ENCODE measurements at places on chromosomes 5 and 9.

GRCh38 chr9:85185486-85186217 is 516.1 kb downstream of the NTRK2 start:
- DNase-seq = no peak

GRCh38 chr5:54086191-54086590 is 224.2 kb downstream of the ARL15 start:
- DNase-seq = no peak

DNA sequence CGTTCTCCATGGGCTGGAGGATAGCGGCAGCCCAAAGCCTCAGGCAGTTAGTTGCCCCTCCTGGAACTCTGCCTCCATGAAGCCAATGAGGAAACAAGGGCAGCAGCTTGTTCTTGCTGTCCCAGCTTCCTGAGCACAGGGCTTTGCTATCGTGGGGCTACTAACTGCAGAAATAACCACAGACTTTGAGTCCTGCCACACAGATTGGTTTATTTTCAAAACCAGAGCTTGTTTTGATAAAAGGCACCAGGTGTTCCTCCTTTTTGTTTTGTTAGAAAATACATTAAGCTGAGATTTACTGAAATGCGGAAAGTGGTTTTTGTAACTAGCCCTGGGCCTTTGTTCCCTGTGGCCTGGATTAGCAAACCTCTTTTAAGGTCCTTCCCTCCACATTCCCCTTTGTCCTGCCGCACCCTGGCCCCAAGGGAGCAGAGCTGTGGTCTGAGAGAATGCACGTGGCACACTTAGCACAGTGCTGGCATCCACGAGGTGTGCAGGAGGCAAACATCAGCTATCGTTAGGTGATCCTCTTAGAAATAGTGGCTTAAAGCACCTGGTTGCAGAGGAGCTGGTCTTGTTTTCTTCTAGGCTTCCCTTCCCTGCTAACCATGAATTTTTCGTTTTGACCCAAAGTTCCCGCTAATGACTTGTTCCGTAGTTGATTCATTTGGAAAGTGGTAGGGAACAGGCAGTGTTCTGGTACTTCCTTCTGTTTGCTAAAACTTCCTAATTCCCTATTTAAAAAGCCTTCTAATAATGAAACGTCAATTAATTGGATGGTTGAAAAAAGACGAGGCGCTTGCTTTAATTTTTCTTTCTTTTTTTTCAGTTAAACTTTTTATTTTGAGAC is 21.5 kb downstream of the MVB12B start:
- DNase-seq = no peak

DNA sequence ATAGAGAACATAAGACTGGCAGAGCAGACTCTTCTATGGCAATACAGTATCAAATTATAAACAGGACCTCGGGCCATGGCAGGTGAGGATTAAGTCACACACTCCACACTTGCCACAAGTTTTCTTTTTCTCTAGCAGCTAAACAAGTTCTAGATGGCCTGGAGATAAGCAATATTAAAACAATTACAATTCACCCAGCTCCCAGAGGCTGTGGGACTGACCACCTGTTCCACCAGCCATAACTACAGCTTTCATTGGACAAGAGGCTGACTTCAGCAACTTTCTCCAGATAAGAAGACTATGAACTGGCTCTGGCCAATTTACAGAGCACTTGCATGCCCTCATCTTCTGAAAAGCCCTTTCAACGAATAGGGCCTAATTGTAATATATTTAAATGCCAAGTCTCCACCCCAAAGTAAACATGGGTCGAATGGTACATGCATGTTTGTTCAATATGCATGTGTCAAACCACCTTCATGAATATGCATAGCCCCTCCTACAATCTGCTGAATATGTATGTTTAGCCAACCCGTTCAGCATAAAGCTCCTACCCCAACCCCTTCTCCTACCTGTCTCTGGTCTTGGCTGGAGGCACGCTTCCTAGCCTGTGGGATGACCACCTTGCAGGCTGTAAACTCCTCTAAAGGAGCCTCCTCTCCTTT is 6.1 kb upstream of the CFAP157 start:
- no peak for DNase-seq

DNA sequence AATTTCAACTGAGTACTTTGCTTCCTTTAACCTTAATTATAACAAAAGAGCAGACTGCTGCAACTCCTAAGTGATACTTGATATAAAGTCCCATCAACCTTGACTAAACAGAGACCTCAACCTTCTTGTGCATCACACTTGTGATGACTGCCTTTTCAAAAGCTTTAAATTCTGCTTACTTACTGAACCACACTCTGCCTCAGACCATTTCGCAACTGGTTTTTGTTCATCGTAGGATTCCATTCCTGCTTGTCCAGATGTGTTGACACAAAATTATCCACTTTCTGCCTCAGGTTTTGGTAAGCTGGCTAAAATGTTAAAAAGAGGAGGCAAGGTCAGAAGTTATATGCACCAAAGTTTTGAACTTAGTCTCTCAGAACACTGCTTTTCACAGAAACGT is 3.5 kb downstream of the BOD1 start:
- no peak for DNase-seq

DNA sequence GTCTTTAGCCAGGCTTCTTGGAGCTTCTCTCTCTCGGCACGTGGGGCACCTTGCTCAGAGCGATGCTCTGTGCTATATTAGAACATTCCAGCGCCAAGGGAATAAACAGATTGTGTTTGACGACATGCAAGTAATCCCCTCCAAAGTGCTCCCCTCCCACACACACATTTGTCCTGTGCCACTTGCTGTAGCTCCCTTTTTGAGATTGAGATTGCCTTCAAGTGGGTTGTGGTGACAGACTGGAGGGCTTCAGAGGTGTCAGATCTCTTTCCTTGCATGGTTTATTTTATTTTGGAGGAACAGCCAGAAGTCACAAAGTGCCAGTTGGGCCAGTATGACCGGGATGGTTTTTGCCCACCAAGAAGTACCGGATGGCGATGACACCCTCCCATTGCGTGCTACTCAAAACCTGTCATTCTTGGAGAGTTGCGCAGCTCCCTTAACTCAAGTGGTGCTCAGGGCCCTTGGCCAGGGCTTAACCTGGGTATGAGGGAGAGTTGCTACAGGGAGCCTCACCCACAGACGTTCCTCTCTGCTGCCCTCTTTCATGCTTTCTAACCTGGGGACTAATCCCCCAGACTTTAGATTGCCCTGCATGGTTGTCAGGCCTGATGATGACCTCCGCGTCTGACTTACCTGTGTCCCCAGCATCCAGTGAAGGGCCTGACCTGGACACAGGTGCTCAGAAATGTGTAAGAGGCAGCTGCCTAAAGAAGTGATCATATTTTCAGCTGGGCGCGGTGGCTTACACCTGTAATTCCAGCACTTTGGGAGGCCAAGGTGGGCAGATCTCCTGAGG is 18.8 kb upstream of the RPL26L1 start:
- no peak for DNase-seq

- DNase-seq = no peak
Measured at GRCh38 chr5:122420537-122421236, 108.7 kb downstream of the SNCAIP start.

- no peak for DNase-seq
Measured at GRCh38 chr5:97377582-97377981, 194.5 kb upstream of the RIOK2 start.

- DNase-seq = no peak
Measured at GRCh38 chr9:124780060-124780756, 3.3 kb downstream of the OLFML2A start.

GRCh38 chr9:125747765-125748445 is 732 bp downstream of the PBX3 start:
- no peak for DNase-seq

DNA sequence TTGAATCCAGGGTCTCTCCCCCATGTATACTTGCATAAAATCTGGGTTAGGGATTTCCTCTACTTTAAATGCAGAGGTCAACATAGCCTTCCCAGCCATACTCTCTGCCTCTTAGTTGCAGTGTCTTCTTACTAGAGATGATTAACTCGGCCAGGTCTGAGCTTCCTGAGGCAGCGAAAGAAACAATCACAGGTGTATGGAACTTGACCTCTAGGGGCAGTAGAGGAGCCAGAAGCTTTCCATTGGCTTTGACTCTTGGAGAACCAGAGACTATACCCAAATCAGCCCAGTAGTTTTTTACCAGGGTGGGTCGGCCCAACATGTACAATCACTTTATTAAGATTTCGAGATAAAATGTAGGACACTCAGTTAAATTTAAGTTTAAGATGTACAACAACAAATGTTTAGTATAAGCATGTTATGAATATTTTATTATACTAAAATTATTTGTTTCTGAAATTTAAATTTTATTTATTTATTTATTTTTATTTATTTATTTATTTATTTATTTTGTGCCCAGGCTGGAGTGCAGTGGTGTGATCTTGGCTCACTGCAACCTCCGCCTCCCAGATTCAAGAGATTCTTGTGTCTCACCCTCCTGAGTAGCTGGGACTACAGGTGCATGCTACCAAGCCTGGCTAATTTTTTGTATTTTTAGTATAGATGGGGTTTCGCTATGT is 48.0 kb upstream of the DMRT3 start:
- DNase-seq = no peak

GRCh38 chr5:142819292-142819691 is 49.1 kb downstream of the ARHGAP26 start:
- no peak for DNase-seq

DNA sequence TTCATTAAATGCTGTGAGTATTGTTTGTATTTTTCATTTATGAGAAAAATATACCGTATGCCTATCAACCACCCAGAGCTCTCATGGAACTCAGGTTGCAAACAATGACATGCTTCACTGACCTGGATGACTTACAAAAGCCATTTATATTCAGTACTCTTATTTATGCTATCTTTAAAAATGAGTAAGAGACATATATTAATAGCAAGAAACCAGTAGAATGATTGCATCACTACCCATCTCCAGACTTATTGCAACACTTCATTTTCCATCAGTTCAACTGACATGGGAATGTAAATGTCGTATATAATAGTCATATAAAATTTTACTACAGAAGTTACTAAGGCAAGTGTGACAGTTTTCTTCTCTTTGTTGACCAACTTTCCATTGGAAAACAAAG is 69.1 kb downstream of the OTP start:
- no peak for DNase-seq

GRCh38 chr9:33291031-33291397 is 698 bp downstream of the NFX1 start:
- no peak for DNase-seq

GRCh38 chr9:127102788-127103187 is 19.6 kb downstream of the ANGPTL2 start:
- no peak for DNase-seq

GRCh38 chr9:1267141-1267570 is 217.0 kb downstream of the DMRT2 start:
- no peak for DNase-seq

- DNase-seq = no peak
Measured at GRCh38 chr9:131516100-131516499, 13.4 kb downstream of the POMT1 start.

- no peak for DNase-seq
Measured at GRCh38 chr5:12322042-12322441, 417.8 kb upstream of the CTNND2 start.

- no peak for DNase-seq
Measured at GRCh38 chr5:163890261-163890660, 384.8 kb downstream of the MAT2B start.

DNA sequence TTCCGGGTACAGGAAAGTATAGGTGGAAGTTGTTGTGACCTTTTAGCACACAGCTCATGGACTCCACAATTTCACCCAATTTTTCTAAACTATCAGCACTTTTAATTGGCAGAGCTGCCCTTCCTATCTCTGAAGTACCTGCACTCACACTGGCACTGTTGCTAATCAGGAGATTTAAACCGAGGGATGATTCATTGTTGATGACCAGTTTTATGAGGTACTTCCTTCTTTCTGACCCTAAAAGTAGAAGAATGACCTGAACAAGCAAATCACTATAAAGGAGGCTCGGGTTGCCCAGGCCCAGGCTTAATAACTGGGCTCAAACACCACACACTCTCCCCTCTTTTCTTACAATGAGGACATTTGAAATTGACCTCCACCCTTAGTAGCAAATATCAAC is 105.9 kb downstream of the KCNN2 start:
- no peak for DNase-seq

DNA sequence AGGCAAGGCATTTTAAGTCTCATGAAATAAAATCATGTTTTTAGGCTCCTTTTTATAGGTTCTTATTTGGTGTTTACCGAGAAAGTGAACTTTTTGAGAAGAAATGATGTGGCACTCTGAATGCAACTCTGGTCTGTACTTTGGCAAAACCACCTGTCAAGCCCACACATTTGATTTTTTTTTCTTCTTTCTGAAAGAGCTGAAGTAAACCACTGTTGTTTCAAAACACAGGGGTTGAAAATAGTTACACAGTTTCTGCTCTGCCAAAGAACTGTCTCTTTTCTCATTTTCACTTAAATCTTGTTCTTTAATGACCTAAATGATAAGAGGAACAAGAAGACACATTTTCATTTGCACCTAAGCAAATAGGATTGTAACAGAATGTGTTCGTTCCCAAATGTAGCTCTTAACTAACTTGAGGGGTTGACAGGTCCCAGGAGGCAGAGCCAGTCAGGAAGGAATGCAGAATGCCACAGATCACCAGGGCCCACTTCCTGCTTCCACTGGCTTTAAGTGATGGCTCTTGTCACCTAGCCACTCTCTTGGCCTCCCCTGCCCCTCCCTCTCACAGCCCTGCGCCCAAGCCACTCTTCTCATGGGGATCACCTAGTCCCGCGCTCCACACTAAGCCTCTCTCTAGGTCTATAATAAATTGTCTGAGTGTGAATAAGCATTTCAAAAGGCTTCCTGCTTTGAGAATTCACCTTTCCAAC is 47.3 kb downstream of the MED27 start:
- no peak for DNase-seq

DNA sequence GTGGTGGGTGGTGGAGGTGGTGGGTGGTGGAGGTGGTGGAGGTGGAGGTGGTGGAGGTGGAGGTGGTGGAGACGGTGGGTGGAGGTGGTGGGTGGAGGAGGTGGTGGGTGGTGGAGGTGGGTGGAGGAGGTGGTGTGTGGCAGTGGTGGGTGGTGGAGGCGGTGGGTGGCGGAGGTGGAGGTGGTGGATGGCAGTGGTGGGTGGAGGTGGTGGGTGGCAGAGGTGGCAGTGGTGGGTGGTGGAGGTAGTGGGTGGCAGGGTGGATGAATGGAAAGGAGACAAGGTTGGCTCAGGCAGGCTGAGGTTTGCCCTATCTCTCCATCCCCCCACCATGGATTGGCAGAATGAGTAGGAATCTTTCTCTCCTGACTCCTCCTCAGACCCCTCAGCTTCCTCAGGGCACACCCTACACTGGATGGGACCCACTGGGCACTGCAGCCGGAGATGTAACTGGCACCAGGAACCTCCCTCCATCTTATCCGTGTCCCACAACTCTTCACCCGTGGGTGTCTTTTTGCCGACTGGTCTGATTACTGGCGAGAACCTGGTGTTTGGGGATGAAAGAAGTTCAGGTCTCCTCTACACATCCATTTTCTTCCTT is 166.3 kb downstream of the C9orf50 start:
- no peak for DNase-seq

DNA sequence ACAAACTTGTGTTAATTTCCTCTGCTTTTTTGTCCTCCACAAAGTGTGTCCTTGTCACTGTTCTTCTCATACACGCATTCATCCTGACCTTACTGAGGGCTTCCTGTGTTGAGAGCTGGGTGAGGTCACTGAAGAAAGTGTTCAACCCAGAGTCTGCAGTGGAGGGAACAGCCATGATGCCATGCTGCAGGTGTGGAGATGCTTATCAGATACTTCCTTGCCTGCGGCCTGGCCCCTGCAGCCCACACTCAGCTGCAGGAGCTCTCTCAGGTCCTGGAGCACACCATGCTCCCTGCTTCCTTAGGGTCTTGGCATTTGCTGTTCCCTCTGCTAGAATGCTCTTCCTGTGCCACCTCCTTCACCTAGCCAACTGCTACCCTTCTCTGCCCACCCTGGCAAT is 108.1 kb upstream of the SPRY4 start:
- DNase-seq = no peak

- DNase-seq = no peak
Measured at GRCh38 chr9:22452415-22453010, 5.9 kb downstream of the DMRTA1 start.

- DNase-seq = no peak
Measured at GRCh38 chr9:107342476-107343161, 59.5 kb downstream of the RAD23B start.

Measured in thoracic aorta (tissue), 2 donors.